ENCODE measurements at places on chromosomes 5 and 9.

GRCh38 chr5:174151599-174152181, 106.2 kb downstream of the NSG2 start:
- DNase-seq = no peak

- DNase-seq = peak; percentile 69
Observed at GRCh38 chr9:129567842-129568559, 52.9 kb downstream of the C9orf50 start.

GRCh38 chr9:14517154-14517906, 175.9 kb downstream of the ZDHHC21 start:
- no peak for DNase-seq

DNA sequence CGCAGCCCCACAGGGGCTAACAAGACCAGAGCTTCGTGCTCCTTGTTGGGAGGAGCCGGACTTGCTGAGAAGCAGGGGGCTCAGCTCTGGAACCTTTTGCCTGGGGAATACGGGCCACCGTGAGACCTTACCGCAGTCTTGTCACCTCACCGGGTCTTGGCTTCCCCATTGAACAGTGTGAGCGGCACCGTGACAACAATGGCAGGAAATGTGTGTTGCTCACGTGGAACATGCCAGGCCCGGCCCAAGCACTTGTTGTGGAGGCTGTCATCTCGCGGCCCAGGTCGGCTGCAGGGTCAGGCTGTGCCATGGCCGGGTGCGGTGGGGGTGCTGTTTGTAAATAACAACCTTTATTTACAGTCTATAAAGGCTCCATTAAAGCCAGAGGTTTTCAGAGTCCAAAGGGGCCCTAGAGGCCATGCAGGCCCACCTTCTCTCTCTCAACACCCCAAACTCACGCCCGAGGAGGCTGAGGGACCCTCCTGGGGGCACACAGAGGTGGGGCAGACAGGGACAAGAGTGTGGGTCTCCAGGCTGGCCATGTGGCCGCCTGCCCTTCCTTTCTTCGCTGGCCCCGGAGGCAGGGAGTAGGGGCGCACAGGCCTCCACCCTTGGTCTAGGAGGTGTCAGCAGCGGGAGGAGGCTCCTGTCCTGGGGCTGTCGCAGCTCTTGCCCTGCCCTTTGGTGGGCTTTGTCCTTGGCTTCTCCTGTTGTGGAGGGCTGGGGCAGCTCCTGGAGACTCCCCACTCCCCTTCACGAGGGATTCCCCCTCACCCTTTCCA, 79.7 kb downstream of the TSPAN17 start:
- DNase-seq = no peak

- DNase-seq = peak; percentile 53
Observed at GRCh38 chr5:86971034-86971571, 296.6 kb upstream of the RASA1 start.

GRCh38 chr9:8855046-8855445, 1055.5 kb upstream of the DMAC1 start:
- DNase-seq = peak; percentile 34

DNA sequence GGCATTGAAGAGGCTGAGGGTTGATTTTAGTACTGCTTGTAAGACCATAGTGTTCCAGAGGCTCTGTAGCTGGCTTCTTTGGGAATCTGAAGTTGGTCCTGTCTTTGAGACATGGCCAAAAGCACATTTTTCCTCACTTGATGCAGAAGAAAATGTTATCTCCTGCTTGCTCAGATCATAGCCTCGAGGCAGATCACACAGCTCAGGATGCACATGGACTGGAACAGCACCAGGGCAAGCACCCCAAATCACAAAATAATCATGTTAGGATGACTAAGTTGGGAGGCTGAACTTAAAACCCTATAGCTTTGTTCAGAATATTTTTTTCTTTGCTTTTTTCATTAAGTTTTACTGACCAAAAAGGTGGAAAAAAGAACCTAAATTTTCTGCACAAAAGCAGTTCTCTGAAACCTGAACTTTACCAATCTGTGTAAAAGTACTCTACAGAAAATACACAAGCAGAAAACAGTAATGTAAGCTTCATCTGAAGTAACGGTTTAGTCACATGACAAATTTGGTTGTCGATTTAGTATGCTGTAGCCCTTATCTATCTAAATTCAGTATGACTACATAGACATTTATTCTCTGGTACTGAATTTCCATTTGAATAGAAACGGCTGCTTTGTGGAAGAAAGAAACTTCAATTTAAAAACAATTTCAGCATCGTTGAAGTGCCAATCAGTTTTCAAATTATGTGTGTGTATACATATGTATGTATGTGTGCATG, 3.4 kb downstream of the KLHL9 start:
- DNase-seq = no peak

DNA sequence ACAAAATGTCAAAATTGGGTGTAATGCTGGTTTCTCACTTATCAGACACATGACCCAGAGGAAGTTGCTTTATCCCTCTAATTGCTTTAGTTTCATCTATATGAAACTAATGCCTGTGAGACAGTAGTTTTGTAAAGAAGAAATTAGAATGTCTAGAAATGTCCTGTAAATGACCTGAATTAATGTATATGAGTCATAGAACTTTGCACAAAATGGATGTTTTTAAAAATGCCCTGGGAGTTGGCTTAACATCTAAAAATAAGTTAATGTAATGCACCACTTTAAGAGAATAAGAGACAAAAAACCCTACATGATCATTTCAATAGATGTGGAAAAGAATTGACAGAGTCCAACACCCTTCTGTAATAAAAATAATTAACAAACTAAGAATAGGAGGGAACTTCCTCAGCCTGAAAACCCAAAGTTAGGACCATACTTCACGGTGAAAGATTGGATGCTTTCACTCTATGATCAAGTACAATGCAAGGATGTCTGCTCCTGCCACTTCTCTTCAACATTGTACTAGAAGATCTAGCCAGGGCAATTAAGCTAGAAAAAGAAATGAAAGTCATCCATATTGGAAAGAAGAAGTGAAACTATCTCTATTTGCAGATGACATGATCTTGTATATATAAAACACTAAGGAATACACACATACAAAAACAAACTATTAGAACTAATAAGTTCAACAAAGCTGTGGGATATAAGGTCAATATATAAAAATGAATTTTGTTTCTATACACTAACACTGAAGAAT, 117.9 kb downstream of the MELK start:
- DNase-seq = no peak

DNA sequence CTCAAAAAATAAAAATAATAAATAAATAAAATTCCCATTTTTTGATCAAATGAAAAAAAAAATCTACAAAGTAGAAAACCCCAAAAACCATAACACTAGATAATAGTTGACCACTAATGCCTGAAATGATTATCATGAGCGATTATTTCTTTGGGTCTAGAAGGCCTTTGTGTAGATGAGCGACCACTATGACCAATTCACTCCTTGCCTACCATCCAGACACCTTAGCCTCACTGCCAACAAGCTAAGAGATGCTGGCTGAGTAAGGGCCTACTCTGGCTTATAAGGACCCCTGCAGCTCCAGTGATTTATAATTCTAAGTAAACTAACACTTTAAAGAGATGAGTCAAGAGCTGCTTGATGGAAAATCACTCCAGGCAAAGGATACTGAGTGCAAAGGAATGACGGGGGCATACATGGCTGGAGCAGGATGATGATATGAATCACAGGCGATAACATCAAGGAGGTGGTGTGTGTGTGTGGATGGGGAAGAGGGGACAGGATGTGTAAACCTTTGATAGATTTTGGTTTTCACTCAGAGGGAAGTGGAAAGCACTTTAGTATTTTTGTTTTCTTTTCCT, 4.8 kb upstream of the F2RL1 start:
- DNase-seq = peak; percentile 86

DNA sequence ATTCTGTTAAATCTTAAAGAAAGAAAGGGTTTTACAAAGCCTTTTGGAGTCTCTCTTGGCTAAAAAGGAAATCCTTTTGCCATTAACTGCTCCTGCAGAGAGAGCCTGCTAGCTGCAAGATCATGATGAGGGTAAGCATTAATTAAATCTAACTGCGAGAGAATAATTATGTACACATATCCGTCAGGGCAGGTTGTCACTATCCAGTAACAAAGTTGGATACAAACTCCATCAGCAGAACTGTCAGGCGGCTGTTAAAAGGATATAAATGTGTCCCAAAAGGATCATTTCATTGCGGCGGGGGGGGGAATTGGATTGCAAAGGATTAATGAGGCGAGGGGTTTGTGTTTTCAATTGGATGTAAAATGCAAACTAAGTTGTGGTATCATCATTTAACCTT, 289.3 kb downstream of the ASTN2 start:
- no peak for DNase-seq

GRCh38 chr5:8884029-8884428, 661.8 kb downstream of the SEMA5A start:
- DNase-seq = peak; percentile 30

DNA sequence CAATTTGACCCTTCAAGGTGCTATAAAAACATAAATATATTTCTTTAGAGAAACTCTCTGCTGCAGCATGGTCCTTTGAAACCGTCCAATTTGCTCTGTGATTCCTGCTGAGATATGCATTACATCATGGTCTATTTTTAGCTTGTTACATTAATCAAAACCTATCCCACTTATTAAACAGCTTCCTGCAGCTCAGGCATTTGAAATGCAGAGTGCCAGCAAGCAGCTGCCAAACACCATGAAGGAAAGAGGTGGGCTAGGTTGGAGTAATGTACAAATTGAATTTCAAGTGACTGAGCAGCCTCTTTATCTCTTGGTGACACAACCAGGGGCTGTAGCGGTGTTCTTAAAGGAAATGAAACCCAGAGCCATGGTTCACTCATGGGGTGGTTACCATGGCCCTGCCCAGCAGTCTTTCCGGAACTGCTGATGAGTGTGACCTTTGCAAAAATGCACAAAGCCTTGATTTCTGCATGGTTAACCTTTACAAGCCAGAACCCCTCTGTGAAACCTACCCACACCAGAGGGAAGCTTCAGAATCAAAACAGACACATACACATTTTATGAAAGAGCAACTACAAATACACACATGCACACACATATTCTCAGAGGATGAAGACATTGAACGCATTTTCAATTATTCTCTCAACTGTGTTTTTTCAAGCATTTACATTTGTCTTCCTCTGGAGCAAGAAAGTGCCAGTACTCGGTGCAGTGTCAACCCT, 155.8 kb upstream of the ZNF608 start:
- peak; percentile 78 for DNase-seq

DNA sequence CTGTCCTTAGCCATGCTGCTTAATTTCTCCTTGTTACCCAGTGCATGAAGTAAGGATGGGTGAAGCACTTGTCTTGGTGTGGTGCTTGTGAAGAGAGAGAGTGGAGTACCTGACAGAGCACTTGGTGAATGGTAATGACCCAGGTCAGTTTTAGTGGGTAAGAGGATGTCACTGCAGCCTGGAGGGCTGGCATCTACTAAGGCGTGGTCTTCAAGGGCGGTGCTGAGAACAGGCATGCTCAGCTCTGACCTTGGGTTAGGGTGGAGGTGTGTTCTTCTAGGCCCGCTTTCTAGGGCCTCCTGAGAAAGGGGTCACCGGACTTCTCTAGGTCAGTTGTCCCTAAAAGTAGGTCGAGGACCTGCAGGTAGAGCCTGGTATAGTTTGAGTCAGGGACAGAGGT, 25.7 kb downstream of the SH3GL2 start:
- DNase-seq = no peak

DNA sequence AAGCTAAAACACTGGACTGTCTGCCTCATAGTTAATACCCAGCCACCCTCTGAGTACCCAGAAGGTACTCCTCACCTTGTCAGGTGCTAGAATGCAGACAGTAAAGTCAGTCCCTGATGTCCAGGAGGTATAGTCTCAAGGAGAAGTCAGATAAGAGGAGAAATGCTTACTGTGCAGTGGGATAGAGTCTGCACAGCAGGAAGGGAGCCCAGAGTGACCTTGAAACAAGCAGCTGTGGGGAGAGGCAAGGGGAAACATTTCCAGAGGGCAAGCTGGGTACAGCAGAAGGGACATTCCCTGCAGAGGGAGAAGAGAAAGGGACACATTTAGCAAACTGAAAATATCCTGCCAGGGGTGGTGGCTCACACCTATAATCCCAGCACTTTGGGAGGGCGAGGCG, 122.7 kb downstream of the GCNT1 start:
- no peak for DNase-seq

DNA sequence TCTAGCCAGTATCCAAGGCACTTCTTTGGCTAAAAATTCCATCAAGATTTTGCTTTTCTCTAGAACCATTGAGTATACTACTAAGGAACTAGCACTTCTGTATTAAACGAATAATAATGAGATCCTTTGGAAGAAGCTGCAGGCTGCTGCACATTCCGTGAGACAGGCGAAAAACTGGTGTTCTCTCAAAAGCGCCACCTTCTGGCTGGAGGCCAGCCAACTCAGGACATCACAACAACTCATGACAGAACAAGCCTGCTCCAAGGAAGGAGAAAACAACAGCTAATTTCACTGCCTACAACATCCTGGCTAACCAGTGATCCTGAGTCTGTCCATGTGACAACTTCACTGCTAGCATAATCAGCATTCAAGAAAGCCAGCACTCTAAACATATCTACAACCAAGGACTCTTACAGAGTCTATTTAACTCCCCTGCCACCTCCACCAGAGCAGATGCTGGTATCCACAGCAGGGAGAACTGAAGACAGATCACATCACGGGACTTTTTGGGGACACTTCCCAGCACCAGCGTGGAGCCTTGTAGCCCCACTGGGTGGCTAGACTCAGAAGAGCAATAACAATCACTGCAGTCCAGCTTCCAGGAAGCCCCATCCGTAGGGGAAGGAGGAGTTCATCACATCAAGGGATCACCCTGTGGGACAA, 150.5 kb downstream of the YTHDC2 start:
- peak; percentile 69 for DNase-seq

- peak; percentile 25 for DNase-seq
Observed at GRCh38 chr5:108769352-108769751, 21.7 kb downstream of the FER start.

- DNase-seq = no peak
Observed at GRCh38 chr5:15377573-15378340, 122.2 kb upstream of the FBXL7 start.

GRCh38 chr5:14281746-14282181, 138.6 kb downstream of the TRIO start:
- no peak for DNase-seq

DNA sequence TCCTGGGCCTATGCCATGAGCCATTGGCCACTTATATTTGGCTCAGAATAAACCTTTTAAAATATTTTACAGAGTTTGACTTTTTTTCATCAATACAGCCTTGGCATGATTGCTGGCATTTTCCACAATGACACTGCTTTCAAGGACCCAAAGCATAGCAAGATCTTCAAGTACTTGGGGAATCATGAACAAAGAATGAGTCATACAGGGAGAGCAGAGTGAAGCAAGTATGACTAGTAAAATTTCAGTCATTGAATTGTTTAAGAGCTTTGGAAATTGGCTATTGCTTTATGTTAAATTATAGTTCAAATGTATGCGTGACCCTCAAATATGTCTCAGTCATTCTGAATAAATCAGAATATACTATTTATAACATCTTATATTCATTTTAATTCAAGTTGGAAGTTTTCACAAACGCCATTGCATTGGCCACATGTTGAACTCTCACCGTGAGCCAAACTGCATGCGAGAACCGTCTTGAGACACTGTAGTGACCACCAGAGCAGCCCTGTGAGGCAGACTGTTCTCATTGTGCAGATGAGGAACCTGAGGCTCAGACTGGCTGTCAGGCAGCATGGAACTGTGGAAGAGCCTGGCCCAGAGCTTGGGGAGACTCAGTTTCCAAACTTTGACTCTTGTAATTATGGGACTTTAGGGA, 52.9 kb downstream of the GDNF start:
- peak; percentile 66 for DNase-seq

- no peak for DNase-seq
Observed at GRCh38 chr9:108363311-108363710, 492.5 kb downstream of the ACTL7B start.

GRCh38 chr9:87108661-87109060, 161.4 kb upstream of the GAS1 start:
- DNase-seq = no peak

- no peak for DNase-seq
Observed at GRCh38 chr5:54822324-54822687, 163.1 kb downstream of the ESM1 start.

All from choroid plexus epithelial cell (primary cell).